Epithelial cell of esophagus (primary cell): ENCODE measurements at places on chromosomes 16 and 17.
A peak's percentile ranks its signal among the peaks of the same experiment; 100 is the strongest.

DNA sequence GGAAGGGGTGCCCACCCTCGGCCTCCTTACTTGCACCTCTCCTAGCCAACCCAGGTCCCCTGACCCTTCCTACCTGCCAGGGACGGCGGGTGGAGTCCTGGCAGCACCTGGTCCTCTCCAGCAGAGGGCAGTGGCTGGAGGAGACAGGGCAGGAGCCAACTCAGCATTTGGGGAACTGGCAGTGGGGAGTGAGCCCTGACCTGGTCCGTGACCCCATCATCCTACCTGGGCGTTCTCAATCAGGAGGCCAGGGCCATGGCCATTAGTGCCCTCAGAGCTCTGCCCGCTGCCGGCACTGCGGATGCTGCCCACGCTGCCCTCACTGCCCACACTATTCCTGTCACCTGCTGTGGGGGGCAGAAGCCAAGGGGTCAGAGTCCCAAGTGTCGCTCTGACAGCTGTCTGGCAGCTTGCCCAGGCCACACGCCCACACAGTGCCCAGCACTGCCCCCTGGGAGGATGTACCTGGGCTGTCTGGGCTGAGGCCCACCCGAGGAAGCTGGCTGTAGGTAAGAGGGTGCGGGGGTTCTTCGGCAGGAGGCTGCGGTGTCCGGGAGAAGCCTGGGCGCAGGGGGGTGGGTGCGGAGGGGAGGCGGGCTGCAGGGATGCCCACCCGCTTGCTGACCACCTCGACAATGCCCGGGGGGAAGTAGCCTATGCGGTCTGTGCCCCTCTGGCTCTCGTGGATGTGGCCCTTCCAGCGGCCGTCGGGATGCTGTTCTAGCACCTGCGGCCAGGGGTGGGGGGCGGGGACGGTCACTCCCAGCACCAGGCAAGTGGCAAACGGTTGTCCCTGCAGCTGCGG is 10.8 kb downstream of the CASKIN2 start:
- peak; percentile 52 for DNase-seq

DNA sequence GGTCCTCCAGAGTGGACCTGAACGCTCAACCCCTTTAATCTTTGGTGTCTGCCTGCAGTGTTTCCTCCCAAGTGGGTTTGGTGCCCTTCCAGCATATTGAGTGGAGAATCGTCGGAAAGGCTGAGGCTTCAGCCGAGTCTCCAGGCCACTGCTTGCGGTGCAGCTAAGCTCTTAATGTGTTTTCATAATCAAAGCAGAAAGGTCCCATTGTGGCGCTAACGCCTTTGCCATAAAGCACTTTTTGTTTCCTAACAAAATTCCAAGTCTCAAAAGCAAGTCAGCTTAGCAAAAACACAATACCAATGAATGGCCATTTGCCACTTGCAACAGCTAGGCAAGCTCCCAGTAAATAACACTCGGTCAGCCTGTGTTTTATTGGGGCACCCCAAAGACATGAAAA is 57.6 kb downstream of the KSR1 start:
- no peak for DNase-seq

DNA sequence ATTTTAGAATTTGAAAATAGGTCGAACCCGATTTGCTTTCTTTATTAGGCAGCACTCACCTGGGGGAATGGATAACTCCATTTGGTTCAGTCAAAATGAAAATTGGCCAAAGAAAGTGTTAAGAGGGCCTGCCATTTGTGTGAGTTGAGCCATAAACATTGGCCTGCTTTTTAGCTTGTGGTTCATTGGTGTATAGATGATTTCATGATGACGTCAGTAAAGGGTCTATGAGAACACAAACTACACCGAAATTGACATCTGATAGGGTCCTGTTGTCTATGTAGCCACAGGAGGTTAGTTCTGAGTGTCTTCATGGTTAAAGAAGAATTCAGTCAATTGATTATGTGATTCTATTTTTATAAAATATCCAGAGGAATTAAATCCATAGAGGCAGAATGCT is 1001.5 kb upstream of the EEF2KMT start:
- no peak for DNase-seq

- DNase-seq = peak; percentile 41
Observed at GRCh38 chr16:80718480-80719220, 85.7 kb downstream of the CDYL2 start.

DNA sequence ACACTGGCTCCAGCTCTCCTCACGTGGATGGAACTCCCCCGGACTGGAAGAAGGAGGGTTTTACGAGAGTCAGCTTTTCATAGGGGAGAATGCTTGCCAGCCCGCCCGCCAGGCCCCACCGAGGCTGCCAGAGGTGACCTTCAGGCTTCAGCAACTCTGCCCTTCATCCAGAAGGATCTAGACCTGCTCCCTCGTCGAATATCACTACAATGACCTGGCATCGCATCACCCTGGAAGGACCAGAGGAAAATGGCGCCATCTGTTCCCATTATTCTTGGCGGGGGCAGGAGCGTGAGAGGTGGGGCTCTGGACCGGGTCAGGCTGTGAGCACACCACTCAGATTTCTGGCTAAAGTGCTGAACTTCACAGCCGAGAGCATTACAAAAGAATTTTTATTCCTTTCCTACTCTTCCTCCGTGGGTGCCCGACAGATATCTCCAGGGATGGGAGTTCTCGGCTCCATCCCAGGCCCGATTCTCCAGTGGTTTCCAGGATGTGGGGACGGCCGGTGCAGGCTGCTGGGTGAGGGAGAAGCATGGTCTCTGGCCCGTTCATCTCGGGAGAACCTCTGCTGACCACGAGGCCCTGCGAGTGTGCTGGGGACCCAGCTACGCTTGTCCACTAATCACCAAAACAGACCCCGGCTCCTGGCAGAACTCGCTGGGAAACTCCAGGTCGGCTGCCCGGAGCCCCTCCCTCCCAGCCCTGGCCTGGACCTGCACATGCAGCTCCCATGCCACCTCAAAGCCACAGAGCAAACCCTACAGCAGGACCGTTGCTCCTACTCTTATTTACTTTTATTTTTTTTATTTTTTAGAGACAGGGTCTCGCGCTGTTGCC is 36.8 kb upstream of the ZNF469 start:
- DNase-seq = no peak

GRCh38 chr16:63652091-63652490 is 1469.8 kb downstream of the CDH11 start:
- no peak for DNase-seq

DNA sequence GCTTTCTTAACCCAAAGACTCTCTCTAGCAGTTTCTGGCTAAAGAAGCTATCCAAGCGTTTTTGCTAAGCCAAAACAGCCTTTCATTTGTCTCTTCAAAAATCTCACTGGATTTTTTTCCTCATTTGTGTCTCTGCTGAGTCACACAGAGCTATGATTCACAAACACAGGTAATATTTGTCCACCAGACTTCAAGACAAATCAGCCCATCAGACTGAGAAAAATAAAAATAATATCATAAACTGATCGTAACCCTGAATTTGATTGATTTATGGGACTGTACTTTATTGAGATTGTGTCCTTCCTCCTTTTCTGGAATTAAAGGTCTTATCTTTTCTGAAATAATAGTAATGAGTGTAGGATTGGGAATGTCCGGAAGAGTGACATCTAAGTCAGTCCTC is 25.8 kb downstream of the TRIM16 start:
- DNase-seq = peak; percentile 72

DNA sequence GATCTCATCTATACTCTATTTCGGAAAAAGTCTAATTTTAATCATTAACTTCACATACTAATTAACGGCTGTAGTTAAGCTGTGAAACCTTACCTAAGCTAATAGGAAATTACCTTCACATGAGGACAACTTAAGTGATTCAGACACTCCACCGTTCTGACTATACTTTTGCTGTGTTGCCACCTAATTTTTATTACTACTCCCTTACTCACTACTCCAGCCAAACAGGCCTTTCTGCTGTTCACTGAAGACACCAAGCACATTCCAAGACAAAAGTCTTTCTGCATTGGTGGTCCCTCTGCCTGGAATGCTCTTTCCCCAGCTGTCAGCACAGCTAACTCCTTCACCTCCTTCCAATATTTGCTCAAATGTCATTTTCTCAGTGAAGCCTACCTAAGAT is 1.3 kb downstream of the CMTR2 start:
- DNase-seq = peak; percentile 72

DNA sequence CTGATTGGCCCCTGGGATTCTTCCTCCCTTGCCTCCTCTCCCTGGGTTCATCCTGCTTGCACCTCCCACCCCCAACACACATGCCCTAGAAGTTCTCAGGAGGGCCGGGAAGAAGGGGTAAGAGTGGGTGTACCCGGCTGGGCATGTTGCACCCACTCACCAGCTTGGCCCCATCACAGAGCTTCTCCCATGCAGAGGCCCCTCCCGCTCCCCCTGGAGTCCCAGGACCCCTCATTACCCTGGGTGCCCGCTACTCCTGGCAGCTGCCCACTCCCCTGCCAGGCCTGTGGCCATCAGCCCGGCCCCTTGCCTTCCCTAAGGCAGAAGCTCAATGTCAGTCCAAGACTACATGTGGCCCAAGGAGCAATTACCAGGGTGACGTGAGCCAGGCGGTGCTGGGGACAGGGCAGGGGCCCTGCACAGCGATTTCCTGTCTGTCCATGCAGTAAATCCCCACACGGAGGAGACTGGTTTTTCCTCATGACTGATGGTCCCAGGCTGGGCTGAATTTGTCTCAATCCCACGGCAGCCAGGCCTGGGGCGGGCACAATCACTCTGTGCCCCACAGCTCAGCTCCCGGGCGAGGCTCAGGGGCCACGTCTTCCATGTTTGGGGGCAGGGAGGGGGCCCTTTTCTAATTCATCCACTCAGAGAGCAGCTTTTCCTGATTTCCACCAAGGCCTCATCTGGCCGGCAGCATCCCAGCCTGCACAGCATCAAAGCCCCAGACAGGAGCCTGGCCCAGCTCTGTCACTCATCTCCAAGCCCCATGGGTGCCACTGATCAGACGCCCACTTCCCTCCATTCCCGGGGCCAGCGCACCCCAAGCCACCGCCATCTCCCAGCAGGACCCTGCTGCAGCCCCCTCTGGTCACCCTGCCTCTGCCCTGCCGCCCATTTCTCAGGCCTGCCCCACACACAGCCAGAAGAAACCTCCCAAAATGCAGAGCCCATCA is 234.7 kb downstream of the KATNIP start:
- DNase-seq = no peak

GRCh38 chr16:29756654-29757053 is 10.9 kb upstream of the C16orf54 start:
- DNase-seq = no peak

GRCh38 chr16:89502081-89502843 is 5.9 kb upstream of the SPG7 start:
- peak; percentile 91 for DNase-seq

DNA sequence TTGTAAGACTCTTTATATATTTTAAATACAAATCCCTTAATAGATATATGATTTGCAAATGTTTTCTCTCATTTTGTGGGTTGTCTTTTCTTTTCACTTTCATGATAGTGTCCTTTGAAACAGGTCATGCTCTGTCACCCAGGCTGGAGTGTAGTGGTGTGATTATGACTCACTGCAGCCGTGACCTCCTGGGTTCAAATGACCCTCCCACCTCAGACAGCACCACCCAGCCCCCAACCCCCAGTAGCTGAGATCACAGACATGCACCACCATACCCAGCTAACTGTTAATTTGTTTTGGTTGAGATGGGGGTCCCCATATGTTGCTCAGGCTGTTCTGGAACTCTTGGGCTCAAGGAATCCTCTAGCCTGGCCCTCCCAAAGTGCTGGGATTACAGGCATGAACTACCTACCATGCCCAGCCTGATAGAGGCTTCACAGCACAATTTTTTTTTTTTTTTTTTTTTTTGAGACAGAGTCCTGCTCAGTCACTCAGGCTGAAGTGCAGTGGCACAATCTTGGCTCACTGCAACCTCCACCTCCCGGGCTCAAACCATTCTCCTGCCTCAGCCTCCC is 18.5 kb upstream of the TMIGD1 start:
- DNase-seq = no peak

- DNase-seq = peak; percentile 22
Observed at GRCh38 chr16:502179-502943, 25.2 kb upstream of the CAPN15 start.

DNA sequence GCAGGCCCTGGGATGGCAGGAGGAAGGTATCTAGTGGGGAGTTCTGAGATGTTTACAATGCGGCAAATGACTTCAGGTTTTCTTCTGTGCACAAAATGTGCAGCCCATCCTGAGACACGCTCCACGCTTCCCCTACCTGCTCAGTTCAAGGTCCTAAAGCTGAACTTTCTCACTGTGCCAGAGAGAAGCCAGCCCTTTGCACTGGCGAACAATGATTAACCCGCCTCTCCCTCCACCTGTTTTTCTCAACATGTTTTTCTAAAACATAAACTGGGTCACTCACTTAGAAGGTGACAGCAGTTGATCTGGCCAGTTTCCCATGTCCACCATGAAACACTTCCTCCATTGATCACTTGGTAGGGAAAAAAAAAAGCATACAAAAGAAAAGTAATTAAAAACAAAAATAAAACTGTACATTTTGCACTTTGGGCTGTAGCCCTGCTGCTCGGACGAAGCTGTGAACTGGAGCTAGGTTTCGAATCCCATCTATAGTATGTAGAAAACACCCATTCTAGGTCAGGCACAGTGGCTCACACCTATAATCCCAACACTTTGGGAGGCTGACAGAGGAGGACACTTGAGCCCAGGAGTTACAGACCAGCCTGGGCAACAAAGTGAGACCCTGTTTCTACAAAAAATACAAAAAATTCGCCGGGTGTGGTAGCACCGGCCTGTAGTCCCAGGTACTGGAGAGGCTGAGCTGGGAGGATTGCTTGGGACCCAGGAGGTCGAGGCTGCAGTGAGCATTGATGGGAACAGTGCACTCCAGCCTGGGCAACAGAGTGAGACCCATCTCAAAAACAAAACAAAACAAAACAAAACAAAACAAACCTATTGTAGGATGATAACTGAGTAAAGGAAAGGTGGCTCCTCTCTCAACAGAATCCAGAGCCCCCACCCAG is 6.1 kb upstream of the G6PC1 start:
- no peak for DNase-seq

DNA sequence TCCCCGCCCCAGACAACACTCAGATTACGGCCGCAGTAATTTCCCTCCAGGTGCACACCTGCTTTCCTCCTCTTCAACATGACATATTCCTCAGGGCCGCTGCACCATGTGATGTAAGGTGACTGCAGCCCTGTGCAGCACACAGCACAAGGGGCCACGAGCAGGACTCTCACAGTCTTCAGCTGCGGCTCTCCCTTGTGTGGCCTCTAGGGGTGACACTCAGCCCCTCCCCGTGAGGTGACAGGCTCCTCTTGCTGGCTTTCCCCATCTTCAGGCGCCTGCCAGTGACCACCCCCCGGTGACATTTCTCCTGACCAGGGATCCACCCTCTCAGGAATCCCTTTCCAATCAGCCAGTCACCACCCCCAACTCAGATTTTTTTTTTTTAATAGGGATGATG is 31.3 kb upstream of the ABCC3 start:
- DNase-seq = no peak

- DNase-seq = peak; percentile 51
Observed at GRCh38 chr17:78144147-78144719, 2.0 kb upstream of the C17orf99 start.

GRCh38 chr16:53457670-53458069 is 23.4 kb downstream of the RBL2 start:
- DNase-seq = no peak
